ENCODE measurements at places on chromosomes 16 and 17.

DNA sequence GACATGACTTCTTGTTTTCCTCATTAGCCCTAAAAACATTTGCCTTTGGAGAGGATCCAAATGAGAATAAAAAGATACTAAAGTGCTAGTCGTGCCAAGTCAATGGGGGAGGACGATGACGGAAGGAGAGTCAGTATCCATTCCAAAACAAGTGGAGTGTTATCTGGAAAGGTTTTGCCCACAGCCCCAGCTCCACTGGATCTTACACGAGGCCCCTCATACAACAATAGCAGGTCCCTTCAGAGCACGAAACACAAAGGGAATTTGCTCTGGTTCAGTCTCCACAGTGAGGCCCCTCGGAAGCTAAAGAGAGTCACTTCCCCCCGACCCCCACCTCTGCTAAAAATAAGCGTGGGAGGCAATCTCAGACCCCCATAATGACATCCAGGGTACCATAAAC is 496.9 kb upstream of the ZFHX3 start:
- DNase-seq: no peak

- no peak for DNase-seq
Observed at GRCh38 chr16:24324421-24324820, 68.3 kb downstream of the CACNG3 start.

DNA sequence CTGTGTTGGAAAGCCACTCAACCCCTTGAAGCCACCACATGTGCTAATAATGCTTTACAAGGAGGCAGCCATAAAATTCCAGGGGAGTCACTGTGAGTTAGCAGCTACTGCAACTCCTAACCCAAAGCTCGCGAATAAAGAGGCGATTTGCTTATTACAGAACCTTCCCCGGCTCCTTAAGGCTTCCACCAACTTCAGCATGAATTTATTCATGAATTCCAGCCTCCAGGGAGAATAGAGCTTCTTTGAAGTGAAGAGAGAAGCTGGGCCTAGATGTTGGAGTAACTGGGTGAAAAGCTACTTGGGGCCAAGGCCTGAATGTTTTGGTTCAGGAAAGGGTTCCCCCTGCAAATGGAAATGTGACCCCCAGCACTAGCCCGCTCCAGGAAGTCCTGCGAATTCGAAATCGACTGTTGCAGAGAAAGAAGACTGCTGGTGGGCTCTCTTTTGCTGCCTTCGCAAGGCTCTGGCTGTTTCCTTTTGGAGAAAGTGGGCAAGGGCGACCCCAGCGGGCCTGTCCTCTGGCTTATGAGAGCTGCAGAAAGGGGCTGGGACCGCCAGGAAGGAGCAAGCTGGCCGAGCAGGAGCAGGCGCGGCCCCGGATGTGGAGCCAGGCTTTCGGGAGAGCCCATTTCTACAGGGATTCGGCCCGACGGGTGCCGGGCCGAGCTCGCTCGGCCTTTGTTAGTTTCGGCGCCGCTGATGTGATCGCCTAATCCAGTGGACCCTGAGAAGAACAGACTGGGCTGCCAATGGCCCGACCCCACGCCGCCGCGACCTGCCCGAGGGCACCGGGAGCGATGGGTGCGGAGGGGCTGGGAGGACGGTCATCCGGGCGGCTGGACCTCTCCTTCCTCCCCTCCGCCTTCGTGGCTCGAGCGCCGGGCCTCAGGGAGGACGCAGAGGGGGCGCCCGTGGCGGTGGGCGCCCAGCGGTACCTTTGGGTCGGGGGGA is 7.6 kb downstream of the CBX8 start:
- no peak for DNase-seq

DNA sequence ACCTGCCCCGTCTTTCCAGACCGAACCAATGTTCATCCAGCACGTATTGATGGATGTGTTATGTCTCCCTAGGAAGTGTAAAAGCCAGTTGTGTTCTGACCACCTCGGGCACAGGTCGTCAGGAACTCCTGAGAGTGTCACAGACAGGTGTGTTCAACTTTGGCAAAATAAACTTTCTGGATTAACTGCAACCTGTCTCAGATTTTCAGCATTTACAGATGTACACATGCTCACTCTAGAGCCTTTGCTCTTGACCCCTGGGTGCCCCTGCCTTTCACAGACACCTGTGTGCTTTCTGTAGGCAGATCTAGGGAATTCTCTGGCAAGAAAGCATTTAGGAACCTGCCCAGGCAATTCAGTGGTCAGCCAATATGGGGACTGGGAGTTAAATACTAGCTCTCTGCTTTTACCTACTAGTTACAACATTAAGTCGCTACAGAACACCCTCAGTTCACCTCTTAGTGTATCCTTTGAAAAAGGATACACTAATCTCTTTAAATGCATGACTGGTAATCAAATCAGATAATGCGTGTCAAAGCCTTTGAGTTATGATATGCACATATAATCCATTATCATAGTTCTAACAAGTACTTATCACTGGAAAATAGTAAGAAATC is 188.9 kb downstream of the CPPED1 start:
- DNase-seq: no peak

DNA sequence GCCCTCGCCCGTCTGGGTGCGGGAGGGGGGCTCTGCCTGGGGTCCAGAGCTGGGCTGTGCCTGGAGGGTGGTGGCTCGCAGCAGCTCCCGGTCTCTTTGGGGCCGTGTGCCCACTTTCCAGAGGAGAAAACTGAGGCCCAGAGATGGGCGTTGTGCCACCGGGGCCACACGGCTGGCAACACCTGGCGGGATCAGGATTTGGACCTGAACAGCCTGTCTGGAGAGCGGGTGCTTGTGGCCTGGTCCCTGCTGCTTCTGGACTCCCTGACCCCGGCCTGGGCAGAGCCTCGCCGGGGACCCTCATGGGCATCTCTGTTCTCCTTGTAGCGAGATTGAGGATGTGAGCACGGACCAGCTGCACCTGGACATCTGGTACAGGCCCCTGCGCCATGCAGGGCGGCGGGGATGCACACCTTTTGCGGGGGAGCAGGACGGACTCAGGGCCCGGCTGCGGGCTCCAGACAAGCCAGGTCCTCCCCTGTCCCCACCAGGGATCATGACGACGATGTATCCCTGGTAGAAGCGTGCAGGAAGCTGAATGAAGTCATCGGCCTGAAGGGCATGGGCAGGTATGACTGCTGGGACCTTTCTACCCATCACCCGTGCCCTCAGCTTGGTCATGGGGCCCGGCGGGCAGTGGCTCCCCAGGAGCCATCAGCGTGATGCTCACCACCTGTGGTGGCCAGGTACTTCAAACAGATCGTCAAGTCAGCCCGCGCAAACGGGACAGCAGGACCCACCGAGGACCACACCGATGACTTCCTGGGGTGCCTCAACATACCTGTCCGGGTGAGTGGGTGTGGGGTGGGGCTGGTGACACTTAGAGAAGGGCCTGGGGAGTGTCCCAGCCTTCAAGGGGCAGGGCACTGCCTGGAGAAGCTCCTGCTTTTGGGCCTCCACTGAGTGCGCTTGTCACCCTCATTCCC is 8.3 kb downstream of the BAIAP3 start:
- DNase-seq: no peak

All from right forelimb (tissue), 1 donor.